ENCODE measurements at places on chromosomes 3 and 15. TPM values are rescaled to one million over a fixed set of nuclear protein-coding genes. Genes with fewer than 3 reads are reported as not detected.

- H3K27ac ChIP-seq: no peak overlapping the region
- H3K4me1 ChIP-seq: no peaks in the 10 kb centered on the region
- H3K36me3 ChIP-seq: no peaks in the 10 kb centered on the region
- no peaks in the 10 kb centered on the region for H3K27me3 ChIP-seq
- DNase-seq: no peak
Observed at GRCh38 chr3:162366166-162366766, 869.7 kb downstream of the OTOL1 start.

Gene PDCD10
- 80.9 TPM for total RNA-seq

GRCh38 chr3:51719410-51720025, 12.7 kb downstream of the GRM2 start:
- H3K4me3 ChIP-seq: no peak overlapping the region
- no peak for DNase-seq
- no peak overlapping the region for H3K27ac ChIP-seq
- H3K27me3 ChIP-seq: peaks cover 2% of the 10 kb centered on the region
- peaks cover 16% of the 10 kb centered on the region for H3K4me1 ChIP-seq
- H3K36me3 ChIP-seq: no peaks in the 10 kb centered on the region

- H3K4me1 ChIP-seq: peaks cover 34% of the 10 kb centered on the region
- no peaks in the 10 kb centered on the region for H3K27me3 ChIP-seq
Observed at GRCh38 chr3:177127008-177127407, 70.3 kb downstream of the TBL1XR1 start.

- H3K27me3 ChIP-seq: no peaks in the 10 kb centered on the region
- DNase-seq: no peak
- H3K4me3 ChIP-seq: no peak overlapping the region
- H3K27ac ChIP-seq: no peak overlapping the region
- H3K4me1 ChIP-seq: no peaks in the 10 kb centered on the region
Observed at GRCh38 chr15:97483232-97483631, 477.3 kb upstream of the ARRDC4 start.

DNA sequence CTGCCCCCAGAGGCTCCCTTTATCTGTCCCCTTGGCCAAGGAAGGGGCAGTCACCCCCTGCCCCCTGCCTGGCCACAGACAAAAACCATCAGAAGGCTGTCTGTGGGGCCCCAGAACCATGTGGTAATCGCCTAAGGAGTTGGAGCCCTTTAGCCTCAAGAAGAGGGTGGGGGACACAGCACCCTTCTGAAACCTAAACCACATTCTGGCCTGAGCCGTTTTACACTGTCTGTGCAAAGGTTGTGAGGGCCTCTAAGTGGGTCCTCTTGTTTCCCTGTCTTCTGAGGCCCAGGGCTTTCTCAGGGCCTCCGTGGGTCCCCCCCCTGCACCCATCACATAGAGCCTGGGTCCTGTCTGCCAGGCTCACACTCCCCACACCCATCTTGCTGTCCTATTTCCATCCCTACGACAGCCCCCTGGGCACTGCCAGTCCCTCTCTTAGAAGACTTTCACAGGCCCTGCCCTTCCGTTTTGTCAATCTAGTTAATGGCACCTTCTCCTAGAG, 17.9 kb upstream of the RPUSD3 start:
- no peaks in the 10 kb centered on the region for H3K36me3 ChIP-seq
- H3K4me1 ChIP-seq: no peaks in the 10 kb centered on the region
- H3K27ac ChIP-seq: no peak overlapping the region

DNA sequence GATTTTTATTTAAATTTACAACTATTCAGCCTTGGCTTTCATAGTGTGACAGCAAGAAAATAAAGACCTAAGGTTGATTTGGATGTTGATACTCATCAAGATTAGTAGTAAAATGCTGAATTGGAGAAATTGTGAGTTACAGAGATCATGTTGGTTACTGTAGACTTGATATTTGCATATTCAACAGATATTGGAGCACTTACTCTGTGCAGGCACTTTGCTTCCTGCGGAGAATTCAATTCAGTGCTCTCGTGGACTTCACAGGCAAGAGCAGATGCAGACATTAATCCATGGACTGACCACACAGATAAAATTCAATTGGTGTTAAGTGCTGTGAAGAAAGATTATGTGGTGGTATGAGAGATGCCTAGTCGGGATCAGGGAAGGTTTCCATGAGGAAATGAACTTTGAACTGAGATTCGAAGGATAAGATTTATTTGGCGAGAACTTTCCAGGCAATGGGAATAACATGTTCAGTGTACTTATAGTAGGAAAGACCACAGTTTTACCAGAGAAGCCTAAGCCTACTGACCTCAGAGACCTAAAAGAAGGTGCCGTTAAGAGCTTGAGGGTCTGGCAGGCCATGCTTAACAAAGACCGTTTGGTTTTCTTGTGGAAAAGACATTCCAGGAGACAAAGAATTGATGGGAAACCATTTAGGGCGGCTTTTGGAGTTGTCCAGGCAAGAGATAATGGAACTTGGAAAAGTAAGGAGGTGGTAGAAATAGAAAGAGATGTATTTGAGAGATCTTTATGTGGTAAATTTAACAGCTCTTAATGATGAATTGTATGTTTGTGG, 4.3 kb downstream of the SELENOT start:
- H3K4me1 ChIP-seq: peaks cover 54% of the 10 kb centered on the region
- H3K27ac ChIP-seq: no peak overlapping the region
- H3K36me3 ChIP-seq: peaks cover 52% of the 10 kb centered on the region
- no peaks in the 10 kb centered on the region for H3K27me3 ChIP-seq

DNA sequence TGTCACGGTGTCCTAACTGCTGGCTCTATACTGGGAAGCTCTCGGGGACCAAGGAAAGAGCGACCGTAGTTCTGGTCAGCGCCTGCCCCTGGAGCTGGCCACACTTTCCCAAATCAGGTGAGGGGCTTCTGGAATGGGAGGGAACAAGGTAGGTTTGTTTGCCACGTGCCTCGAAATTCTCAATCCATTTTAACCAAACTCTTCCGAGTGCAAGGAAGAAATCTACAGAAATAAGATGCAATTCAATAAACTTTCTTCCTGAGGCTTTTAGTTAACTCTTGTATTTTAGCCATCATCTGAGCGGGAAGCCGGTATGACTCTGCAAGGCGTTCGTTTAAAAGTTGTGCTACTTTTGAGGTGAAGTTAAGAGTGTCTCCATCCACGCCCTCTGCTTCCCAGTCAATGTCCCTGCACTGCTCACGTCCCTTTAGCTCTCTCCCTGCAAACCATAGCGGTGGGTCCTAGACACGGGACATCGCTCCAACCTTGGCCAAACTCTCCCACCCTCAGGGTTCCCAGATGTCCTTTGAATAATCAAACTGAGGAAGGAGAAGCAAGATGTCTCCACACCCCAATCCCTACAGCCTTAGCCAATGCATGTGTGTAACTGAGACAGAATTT, 597 bp downstream of the AGTR1 start:
- H3K36me3 ChIP-seq: no peaks in the 10 kb centered on the region
- no peak overlapping the region for H3K27ac ChIP-seq
- H3K27me3 ChIP-seq: peaks cover 20% of the 10 kb centered on the region
- H3K4me1 ChIP-seq: no peaks in the 10 kb centered on the region
- H3K4me3 ChIP-seq: no peak overlapping the region
- DNase-seq: no peak

- no peak for DNase-seq
- H3K27me3 ChIP-seq: peaks cover 5% of the 10 kb centered on the region
- H3K27ac ChIP-seq: no peak overlapping the region
- no peaks in the 10 kb centered on the region for H3K36me3 ChIP-seq
- H3K4me1 ChIP-seq: no peaks in the 10 kb centered on the region
Observed at GRCh38 chr15:76566276-76566675, 229.7 kb downstream of the ISL2 start.

GRCh38 chr15:59131969-59132562, 27.1 kb downstream of the CCNB2 start:
- DNase-seq: no peak
- no peaks in the 10 kb centered on the region for H3K27me3 ChIP-seq
- no peak overlapping the region for H3K4me3 ChIP-seq

Gene OCA2
- total RNA-seq: not detected

- H3K27ac ChIP-seq: no peak overlapping the region
- H3K4me3 ChIP-seq: no peak overlapping the region
- H3K36me3 ChIP-seq: no peaks in the 10 kb centered on the region
- peaks cover 4% of the 10 kb centered on the region for H3K27me3 ChIP-seq
- peaks cover 5% of the 10 kb centered on the region for H3K4me1 ChIP-seq
- no peak for DNase-seq
Observed at GRCh38 chr15:81419332-81419943, 45.4 kb upstream of the TMC3 start.

GRCh38 chr3:50371133-50371685, 11.9 kb upstream of the TMEM115 start:
- H3K27ac ChIP-seq: no peak overlapping the region
- no peak overlapping the region for H3K4me3 ChIP-seq
- H3K27me3 ChIP-seq: no peaks in the 10 kb centered on the region
- H3K36me3 ChIP-seq: no peaks in the 10 kb centered on the region

DNA sequence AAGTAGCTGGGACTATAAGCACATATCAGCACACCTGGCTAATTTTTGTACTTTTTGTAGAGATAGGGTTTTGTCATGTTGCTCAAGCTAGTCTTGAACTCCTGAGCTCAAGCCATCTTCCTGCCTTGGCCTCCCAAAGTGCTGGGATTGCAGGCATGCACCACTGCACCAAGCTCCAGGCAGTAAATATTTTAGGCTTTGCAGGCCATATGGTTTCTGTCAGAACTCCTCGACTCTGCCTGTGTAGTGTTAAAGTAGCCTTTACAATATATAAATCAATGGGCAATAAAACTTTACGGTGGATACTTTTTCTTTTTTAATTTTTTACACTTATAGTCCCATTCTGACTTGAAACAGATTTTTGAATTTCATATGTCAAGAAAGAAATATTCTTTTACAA, 41.6 kb downstream of the DAG1 start:
- no peak overlapping the region for H3K4me3 ChIP-seq
- H3K36me3 ChIP-seq: peaks cover 44% of the 10 kb centered on the region
- no peak for DNase-seq
- H3K27ac ChIP-seq: no peak overlapping the region

GRCh38 chr15:90113166-90113565, 10.9 kb upstream of the IDH2 start:
- H3K4me3 ChIP-seq: no peak overlapping the region
- no peak overlapping the region for H3K27ac ChIP-seq
- no peaks in the 10 kb centered on the region for H3K4me1 ChIP-seq
- no peaks in the 10 kb centered on the region for H3K36me3 ChIP-seq
- H3K27me3 ChIP-seq: peaks cover 4% of the 10 kb centered on the region

GRCh38 chr3:137348936-137349335, 391.2 kb downstream of the IL20RB start:
- H3K4me3 ChIP-seq: no peak overlapping the region
- no peaks in the 10 kb centered on the region for H3K4me1 ChIP-seq
- no peak for DNase-seq
- H3K36me3 ChIP-seq: no peaks in the 10 kb centered on the region
- H3K27ac ChIP-seq: no peak overlapping the region
- no peaks in the 10 kb centered on the region for H3K27me3 ChIP-seq

- no peaks in the 10 kb centered on the region for H3K36me3 ChIP-seq
- no peak overlapping the region for H3K27ac ChIP-seq
- H3K4me3 ChIP-seq: no peak overlapping the region
- H3K4me1 ChIP-seq: no peaks in the 10 kb centered on the region
- no peaks in the 10 kb centered on the region for H3K27me3 ChIP-seq
Observed at GRCh38 chr3:194784361-194784760, 98.7 kb downstream of the FAM43A start.

GRCh38 chr3:69658514-69659140, 80.6 kb upstream of the MITF start:
- H3K27me3 ChIP-seq: no peaks in the 10 kb centered on the region
- H3K36me3 ChIP-seq: no peaks in the 10 kb centered on the region
- H3K4me3 ChIP-seq: no peak overlapping the region

- H3K27me3 ChIP-seq: peaks cover 11% of the 10 kb centered on the region
- no peak overlapping the region for H3K27ac ChIP-seq
- DNase-seq: no peak
Observed at GRCh38 chr15:70794596-70795310, 31.4 kb upstream of the UACA start.

Gene MB21D2
- 17.7 TPM for total RNA-seq

DNA sequence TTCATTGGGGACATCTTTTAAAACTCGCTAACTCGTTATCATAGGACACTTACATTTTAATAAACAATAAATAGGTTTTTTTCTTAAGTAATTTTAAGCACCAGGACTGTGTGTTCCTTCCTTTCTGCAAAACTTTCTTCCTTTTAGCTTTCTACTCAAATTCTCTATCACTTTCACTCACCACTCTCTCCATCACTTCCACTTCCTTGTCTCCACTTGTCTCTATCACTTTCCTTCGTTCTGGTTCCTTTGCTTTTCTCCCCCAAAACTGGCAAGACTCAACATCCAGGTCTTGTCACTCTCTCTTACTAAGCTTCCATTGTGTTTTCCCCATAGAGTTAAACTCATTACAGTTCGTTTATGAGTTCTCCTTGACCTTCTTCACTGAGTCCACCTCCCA, 99.0 kb downstream of the ZPLD1 start:
- peaks cover 3% of the 10 kb centered on the region for H3K4me1 ChIP-seq
- no peak overlapping the region for H3K4me3 ChIP-seq
- no peaks in the 10 kb centered on the region for H3K36me3 ChIP-seq
- DNase-seq: no peak

- DNase-seq: no peak
- H3K27me3 ChIP-seq: peaks cover 10% of the 10 kb centered on the region
- H3K36me3 ChIP-seq: peaks cover 3% of the 10 kb centered on the region
- H3K4me3 ChIP-seq: no peak overlapping the region
- H3K4me1 ChIP-seq: no peaks in the 10 kb centered on the region
- no peak overlapping the region for H3K27ac ChIP-seq
Observed at GRCh38 chr15:69480932-69481331, 28.3 kb downstream of the RPLP1 start.

GRCh38 chr3:52429031-52429430, 15.9 kb downstream of the SEMA3G start:
- no peak overlapping the region for H3K4me3 ChIP-seq
- peaks cover 11% of the 10 kb centered on the region for H3K27me3 ChIP-seq
- H3K4me1 ChIP-seq: peaks cover 7% of the 10 kb centered on the region
- H3K36me3 ChIP-seq: no peaks in the 10 kb centered on the region
- DNase-seq: no peak
- no peak overlapping the region for H3K27ac ChIP-seq

DNA sequence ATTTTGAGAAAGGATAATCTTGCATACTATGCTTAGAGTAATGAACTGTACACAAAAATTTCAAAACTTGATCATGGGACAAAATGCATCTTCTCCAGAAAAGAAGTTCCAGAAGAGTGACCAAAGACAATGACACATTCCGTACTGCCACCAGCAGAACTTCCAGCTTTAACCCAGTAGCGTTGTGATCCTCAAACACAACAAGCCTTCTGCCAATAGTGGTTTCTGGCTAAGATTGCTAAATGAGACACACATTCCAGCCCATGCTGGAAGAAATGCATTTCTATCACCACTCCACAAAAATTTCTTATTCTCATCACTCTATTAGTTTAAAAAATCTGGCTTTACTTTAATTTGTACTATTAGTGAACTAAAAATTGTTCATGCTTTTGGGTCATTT, 334.9 kb downstream of the TBC1D5 start:
- H3K4me1 ChIP-seq: no peaks in the 10 kb centered on the region
- no peak for DNase-seq
- H3K27ac ChIP-seq: no peak overlapping the region
- H3K27me3 ChIP-seq: no peaks in the 10 kb centered on the region
- no peaks in the 10 kb centered on the region for H3K36me3 ChIP-seq

- no peaks in the 10 kb centered on the region for H3K36me3 ChIP-seq
- no peaks in the 10 kb centered on the region for H3K4me1 ChIP-seq
- H3K4me3 ChIP-seq: no peak overlapping the region
- no peaks in the 10 kb centered on the region for H3K27me3 ChIP-seq
- DNase-seq: no peak
Observed at GRCh38 chr3:191961022-191961421, 500.1 kb downstream of the PYDC2 start.

Gene IMPG2
- 0.05 TPM for total RNA-seq

Gene POPDC2
- 0.94 TPM for total RNA-seq

Measured in activated T-helper 2 cell treated with anti-CD3 and anti-CD28 coated beads, Interferon-gamma antibody, Interleukin-2, Interleukin-4, amounts not matched to agents 10 μg/mL and 5 μg/mL and 100 μg/mL, durations not matched to agents 14 hours and 24 hours and 36 hours (primary cell).